ENCODE measurements at places on chromosomes 13 and 19. TPM values are rescaled to one million over a fixed set of nuclear protein-coding genes. Genes with fewer than 3 reads are reported as not detected.

The LMTK3 gene
- total RNA-seq, result 0.39 TPM

The ADAMTS10 gene
- 86.5 TPM for total RNA-seq

The WDR88 gene
- not detected for total RNA-seq

The AMH gene
- total RNA-seq, result 14.3 TPM

The FFAR1 gene
- total RNA-seq, result not detected

The FREM2 gene
- 0.37 TPM for total RNA-seq

The PLK5 gene
- 0.54 TPM for total RNA-seq

The C19orf18 gene
- total RNA-seq, result 1.4 TPM

The PCDH9 gene
- total RNA-seq, result 34.6 TPM

The LILRA1 gene
- total RNA-seq, result not detected

The BST2 gene
- 1.8 TPM for total RNA-seq

The IGFL3 gene
- total RNA-seq, result not detected

The GPR180 gene
- total RNA-seq, result 6.7 TPM

The GPX4 gene
- total RNA-seq, result 349 TPM

The KLK13 gene
- not detected for total RNA-seq

The ZNF415 gene
- total RNA-seq, result 7.2 TPM

The CILP2 gene
- total RNA-seq, result 0.63 TPM

The TIMM44 gene
- 73.4 TPM for total RNA-seq

The DPF1 gene
- 2.2 TPM for total RNA-seq

The ZNF571 gene
- total RNA-seq, result 5.9 TPM

The CUL4A gene
- total RNA-seq, result 77.3 TPM

The C19orf73 gene
- total RNA-seq, result 3.4 TPM

The LCP1 gene
- not detected for total RNA-seq

The KANK3 gene
- not detected for total RNA-seq

The LGALS7B gene
- not detected for total RNA-seq

The CFAP97D2 gene
- total RNA-seq, result not detected

The MAP4K1 gene
- 3.1 TPM for total RNA-seq

The ATP13A1 gene
- 62.8 TPM for total RNA-seq
